ENCODE measurements at places on chromosomes 7 and 10.
A peak's percentile ranks its signal among the peaks of the same experiment; 100 is the strongest.

DNA sequence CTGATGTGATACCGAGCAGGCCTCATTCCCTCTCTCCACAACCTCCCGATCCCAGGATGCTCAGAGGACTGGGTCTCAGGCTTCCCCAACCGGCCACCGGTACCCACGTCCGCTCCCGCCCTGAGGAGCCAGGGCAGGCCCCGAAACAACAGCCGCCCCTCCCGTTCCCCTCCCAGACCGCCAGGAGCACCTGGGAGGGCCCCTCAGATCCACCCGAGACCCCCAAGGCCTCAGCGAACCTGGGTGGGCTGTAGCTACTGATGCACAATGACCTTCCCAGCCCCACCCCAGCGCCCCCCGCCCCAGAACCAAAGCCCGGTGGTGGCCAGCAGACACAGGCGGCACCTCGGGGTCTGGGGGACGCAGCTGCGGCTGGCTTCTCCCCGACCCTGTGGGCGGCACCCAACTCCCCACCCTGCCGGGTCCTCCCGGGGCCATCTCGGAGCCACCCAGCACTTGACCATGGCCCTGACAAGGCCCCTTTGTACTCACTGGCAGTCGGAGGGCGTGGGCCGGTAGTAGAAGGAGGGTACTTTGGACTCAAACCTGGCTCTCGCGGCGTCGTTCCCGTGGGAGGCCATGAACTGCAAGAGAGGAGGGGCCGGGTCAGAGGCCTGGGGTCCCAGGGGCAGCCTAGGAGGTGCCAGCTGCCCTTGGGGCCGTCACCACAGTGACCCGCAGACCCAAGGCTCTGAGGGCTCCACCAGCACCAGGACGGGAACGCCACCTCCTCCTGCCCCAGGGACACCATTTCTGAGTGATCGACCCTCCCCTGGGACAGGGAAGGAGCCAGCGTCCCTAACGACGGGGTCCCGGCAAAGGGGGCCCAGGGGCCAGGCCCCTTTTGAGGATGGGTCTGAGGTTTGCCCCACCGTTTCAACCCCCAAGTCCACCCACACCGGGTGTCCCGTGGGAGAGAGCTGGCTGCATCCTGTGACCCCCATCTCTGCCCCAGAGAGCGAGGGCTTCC is 28.1 kb downstream of the ADAP1 start:
- DNase-seq = no peak

DNA sequence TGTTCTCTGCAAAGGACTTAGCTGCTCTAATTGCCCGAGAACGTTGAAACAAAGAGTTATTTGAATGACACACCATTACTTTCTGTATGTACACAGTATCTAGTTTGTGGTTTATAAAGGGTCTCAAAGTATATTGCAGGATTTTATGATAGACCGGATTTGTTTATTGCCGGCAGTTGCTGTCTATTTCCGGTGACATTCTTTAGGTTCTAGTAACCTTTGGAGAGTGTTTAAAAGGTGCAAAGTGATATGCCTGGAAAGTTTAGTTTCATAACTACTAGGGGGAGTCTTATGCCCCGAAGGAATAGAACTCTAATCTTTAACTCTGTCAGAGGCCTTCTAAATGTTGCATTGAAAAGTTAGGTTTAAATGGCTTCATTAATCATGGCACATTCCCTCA is 63.8 kb downstream of the PAPSS2 start:
- DNase-seq = no peak

DNA sequence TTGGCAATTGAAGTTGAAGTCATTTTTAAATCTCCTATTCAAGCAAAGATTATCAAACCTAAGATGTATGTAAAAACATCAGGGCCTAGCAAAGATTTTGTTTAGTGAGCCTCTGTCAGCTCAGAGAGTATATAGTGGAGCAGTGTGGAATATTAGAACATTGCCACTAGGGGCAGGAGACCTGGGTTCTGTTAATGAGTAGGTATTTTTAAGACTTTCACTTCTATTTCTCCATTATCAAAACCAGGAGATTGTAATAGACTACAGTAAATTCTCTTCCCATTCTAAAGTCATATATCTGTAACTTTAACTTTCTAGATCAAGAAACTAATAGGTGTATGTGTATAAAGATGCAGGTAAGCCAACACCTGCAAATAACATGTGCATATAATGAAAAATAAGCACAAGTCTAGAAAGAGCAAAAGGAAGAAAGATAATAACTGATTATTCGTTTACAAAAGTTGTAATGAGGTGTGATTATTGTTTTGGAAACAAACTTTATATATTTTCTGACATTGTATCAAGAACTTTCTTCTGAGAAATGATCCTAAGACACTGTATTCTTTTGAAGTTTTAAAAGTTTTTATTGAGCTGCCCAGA is 64.4 kb downstream of the KCND2 start:
- DNase-seq = no peak

GRCh38 chr10:86362586-86363183 is 3.9 kb downstream of the GRID1 start:
- DNase-seq = no peak

- no peak for DNase-seq
These were observed 137.7 kb downstream of the CHN2 start for GRCh38 chr7:29332042-29332811.

DNA sequence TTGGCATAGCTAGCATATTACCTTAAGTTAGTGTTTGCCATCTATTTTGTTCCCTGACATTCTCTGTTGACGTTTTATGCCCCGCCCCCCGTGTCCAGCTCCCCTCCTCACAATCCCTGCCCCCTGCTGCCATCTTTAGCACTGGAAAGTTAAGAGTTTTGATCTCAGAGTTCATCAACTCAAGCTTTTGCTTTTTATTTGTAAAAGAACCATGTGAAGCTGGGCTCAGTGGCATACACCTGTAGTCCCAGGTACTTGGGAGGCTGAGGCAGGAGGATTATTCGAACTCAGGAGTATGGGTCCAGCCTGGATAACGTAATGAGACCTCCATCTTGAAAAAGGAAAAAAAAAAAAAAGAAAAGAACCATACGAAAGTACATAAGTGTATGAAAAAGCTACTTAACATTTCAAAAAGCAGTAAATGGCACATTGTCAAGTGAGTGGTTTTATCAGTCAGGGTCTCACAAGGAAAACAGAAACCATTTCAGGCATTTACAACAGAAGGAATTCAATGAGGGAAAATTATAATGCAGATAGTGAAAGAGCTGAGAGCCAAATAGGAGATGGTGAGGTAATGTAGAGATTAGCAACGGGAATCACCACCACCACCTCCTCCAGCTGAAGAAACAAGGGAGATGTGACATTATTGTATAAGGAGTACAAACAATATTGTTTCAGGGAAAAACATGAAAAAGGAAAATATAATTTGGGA is 64.9 kb downstream of the MCU start:
- no peak for DNase-seq

DNA sequence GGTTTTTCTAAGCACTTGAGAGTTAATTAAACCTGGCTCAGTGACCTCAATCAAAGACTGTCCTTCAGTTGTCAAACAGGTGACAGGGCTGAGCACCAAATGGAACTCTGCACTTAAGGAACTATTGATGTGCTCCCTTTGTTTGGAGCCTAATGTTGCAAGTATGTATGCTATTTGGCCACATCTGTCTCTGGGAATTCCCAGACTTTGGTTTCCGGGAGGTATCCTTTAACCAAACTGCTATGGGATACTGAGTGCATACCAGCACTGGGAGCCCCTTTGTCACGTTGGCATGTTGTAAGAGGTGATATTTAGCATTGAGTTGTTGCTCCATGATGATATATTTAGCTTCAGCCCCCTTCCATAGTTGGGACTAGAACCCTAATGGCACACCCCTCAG is 25.2 kb downstream of the ASZ1 start:
- DNase-seq = no peak

DNA sequence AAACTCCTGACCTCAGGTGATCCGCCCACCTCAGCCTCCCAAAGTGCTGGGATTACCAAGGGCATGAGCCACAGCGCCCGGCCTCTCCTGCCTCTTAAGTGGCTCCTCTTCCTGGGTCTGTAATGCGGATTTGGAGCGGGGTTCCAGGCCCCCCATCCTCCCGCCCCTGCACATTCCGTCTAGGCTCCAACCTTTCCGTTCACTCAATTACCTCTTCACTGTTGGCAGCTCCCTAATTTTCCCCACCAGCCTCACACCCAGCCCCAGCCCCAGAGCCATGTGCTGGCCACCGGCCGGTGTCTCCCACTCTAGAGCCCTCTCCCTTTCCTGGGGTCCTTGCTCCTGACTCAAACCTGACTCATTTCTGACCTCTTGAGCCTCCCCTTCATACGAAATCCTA is 16.6 kb downstream of the ASB13 start:
- DNase-seq = no peak

GRCh38 chr7:47102331-47102841 is 479.5 kb downstream of the TNS3 start:
- DNase-seq = no peak

GRCh38 chr10:59891349-59891748 is 15.0 kb downstream of the CCDC6 start:
- DNase-seq = no peak

- DNase-seq = no peak
These were observed 285.1 kb downstream of the CCSER2 start for GRCh38 chr10:84613336-84614021.

DNA sequence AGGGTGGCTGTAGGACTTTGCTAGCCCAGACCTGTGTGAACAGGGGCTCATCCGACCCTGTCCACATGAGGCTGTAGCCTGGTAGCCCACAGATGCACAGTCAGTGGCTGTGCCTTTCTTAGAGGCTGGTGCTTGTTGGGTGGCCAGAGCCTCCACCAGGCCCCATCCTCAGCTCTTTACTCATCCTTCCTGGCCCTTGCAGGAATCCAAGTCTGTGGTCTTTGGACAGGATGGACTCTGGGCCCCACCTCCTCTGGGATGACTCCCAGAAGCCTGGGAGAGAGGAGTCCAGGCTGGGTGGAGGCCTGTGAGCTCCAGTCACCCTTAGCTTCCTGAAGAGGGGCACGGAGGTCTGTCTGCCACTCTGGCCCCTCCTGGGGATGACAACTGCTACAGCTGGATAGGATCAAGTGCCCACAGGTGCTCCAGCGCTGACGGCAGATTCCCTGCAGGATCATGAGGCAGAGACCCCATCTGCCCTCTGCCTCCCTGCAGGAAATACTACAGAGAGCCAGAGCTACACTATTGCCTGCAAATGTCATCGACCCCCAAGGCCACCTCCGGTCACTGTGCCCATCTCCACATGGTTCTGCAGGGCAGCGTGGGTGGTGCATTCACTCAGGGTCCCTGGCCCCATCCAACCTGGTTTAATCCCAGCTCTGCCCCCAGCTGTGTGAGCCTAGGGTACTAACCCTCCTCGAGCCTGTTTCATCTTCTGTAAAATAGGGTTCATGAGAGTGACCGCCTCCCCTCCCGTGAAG is 114.5 kb downstream of the PTPN20 start:
- DNase-seq = no peak

DNA sequence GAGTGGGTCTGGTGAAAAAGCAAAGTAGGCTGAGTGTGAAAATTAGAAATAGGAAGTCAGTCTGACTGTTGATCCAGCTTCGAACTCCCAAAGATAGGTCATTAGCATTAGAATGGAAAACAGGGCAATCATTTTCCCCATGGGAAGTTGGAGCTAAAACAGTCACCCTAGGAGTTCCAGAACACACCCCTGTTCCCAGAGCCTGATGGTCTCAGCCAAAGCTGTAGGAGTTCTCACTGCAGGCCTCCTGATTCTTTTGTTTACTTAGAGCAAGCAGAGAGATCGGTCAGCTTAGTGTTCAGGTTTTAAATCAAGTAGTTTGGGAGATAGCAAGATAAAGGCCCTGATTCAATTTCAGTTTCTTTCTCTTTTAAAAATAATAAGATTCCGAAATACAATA is 28.8 kb upstream of the JCAD start:
- DNase-seq = no peak

GRCh38 chr7:157041004-157041403 is 30.5 kb upstream of the MNX1 start:
- DNase-seq = no peak

GRCh38 chr10:7121154-7121797 is 289.6 kb downstream of the SFMBT2 start:
- DNase-seq = peak; percentile 50

- no peak for DNase-seq
These were observed 5.9 kb upstream of the LDB3 start for GRCh38 chr10:86662186-86663045.

GRCh38 chr7:82036146-82036886 is 266.5 kb upstream of the HGF start:
- DNase-seq = no peak

DNA sequence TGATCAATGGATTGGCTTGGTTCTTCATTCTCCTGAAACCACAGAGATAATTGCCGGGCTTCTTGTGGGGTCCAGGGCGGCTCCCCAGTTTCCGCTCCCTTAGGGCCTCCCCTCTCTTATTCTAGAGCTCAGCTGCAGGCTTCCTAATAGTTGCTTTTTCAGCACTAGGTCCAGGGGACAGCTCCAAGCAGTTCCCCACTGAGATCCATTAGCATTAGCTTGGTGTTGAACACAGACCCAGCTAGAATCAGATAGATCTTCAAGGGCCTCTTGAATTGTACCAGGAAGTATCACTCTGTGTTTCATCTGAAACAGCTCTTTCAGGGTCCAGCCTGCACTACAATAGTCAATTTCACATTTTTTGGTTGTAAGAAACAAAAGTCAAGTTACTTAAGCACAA is 238.7 kb downstream of the SEC23IP start:
- no peak for DNase-seq

DNA sequence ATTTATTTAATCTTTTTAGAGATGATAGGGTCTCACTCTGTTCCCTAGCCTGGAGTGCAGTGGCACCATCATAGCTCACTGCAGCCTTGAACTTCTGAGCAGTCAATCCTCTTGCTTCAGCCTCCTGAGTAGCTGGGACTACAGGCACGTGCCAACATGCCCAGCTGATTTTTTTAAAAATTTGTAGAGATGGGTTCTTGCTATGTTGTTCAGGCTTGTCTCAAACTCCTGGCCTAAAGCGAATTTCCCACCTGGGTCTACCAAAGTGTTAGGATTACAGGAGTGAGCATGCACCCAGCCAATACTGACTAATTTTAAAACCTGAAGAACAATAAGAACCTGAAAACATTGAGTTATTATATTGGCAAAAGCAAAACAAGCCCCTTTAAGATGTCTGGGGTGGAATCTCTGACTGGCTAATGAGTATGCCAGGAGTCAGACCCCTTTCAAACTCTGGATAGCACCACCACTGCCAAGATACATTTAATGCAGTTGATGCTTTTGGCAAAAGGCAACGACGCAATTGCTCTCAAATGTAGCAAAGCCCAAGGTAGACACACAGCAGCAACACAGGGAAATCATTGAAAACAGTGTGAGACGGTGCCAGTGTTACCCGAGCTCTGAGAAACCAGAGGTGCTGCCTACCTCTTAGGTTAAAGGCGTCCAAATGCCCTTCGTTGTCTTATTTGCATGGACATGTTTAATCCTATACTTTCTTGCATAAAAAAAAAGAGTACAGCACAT is 40.7 kb upstream of the TOMM7 start:
- no peak for DNase-seq

- no peak for DNase-seq
These were observed 207.4 kb downstream of the TMEM178B start for GRCh38 chr7:141281311-141281710.

GRCh38 chr10:6273351-6273750 is 70.6 kb downstream of the PFKFB3 start:
- DNase-seq = no peak

GRCh38 chr7:73671857-73672445 is 4.3 kb downstream of the VPS37D start:
- no peak for DNase-seq

- no peak for DNase-seq
These were observed 207.6 kb downstream of the FOXP2 start for GRCh38 chr7:114622221-114622620.
